ENCODE measurements at places on chromosomes 2 and 18. TPM values are rescaled to one million over a fixed set of nuclear protein-coding genes. Genes with fewer than 3 reads are reported as not detected.

DNA sequence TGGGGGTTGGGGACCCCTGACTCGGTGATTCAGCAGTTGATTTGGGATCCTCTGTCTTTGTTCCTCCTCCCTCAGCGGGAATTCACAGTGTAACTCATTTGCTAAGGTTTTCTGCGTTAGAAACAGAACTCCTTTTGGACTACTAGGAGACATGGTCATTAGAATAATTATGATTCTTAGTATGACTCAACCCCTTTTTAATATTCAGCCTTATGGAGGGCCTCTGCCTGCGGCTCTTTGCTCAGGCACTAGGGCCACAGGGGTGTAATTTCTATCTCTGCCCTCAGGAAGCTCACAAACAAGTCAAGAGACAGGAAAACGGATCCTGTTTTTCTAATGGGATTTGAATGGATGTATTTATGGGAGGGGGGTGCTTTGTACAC lies 117.4 kb downstream of the SPTBN1 start:
- no peaks in the 10 kb centered on the region for H3K27me3 ChIP-seq
- no peaks in the 10 kb centered on the region for H3K36me3 ChIP-seq
- no peak for DNase-seq
- no peak overlapping the region for H3K4me3 ChIP-seq
- no peak overlapping the region for H3K27ac ChIP-seq

GRCh38 chr18:50926521-50926920 lies 41.3 kb upstream of the ELAC1 start:
- no peaks in the 10 kb centered on the region for H3K27me3 ChIP-seq
- no peak for DNase-seq
- peaks cover 68% of the 10 kb centered on the region for H3K36me3 ChIP-seq
- no peak overlapping the region for H3K27ac ChIP-seq

- no peaks in the 10 kb centered on the region for H3K27me3 ChIP-seq
- no peaks in the 10 kb centered on the region for H3K36me3 ChIP-seq
- DNase-seq: peak; percentile 53
- H3K4me1 ChIP-seq: no peaks in the 10 kb centered on the region
These were observed 8.9 kb upstream of the MYL12A start for GRCh38 chr18:3238742-3239141.

- H3K4me3 ChIP-seq: no peak overlapping the region
- peaks cover 6% of the 10 kb centered on the region for H3K4me1 ChIP-seq
- H3K27ac ChIP-seq: no peak overlapping the region
These were observed 81.6 kb downstream of the NDUFA10 start for GRCh38 chr2:239943571-239943970.

The NAT8 gene
- total RNA-seq: not detected

Measured in Karpas-422 (cell line).